Endothelial cell (in vitro differentiated cells): ENCODE measurements at places on chromosomes 2 and 18.

GRCh38 chr2:36556842-36557241 lies 41.1 kb downstream of the FEZ2 start:
- no peak for DNase-seq

DNA sequence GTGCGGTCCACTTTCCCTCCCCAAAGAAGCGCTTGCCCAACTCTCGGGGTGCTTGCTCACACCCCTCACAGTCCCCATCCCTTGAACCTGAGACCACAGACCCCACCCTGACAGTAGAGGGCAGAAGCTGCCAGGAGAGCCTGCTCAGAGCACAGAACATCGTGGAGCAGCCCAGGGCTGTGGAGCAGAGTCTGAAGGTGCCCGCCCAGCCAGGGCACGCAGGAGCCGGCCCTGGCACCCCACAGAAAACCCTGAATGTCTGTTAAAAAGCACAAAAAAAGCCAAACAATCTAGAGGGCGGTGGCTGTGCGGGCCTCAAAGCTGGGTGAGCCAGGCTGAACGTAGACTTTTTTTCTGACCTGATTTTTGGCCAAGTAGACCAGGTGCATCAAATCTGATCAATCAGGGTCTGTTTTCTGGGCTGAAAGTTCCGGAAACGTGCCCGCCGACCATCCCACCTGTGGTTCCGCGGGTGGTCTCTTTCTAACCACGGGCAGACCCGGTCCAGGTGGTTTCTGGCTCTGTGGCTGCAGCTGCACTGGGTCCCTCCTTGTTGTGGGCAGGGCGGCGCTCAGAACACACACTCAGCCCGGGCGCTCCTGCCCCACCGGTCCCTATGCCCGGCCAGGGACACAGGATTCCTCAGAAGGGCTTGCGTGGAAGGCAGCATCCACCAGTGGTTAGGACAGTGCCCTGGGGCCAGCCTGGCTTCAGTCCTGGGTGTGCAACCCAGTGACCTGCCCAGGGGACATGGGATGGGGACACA lies 66.3 kb downstream of the SLC66A2 start:
- no peak for DNase-seq

DNA sequence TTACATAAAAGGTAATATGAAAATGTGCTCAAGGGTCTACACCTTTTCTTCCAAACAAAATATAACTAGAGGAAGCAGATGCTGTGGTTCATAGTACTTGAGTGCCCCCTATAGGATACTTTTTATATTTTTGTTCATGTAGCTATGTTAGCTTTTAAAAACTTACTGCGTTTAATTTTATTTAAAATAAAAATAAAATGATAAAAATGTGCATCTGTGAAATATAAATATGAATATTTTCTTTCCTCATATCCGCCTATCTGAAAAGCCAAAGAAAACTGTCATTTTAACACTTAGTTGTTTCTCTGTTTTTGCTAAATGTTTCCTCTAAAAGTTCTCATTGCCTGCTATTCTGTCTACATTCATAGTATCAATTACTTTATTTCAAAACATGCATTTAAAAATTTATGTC lies 9.6 kb upstream of the LRP1B start:
- DNase-seq = no peak

DNA sequence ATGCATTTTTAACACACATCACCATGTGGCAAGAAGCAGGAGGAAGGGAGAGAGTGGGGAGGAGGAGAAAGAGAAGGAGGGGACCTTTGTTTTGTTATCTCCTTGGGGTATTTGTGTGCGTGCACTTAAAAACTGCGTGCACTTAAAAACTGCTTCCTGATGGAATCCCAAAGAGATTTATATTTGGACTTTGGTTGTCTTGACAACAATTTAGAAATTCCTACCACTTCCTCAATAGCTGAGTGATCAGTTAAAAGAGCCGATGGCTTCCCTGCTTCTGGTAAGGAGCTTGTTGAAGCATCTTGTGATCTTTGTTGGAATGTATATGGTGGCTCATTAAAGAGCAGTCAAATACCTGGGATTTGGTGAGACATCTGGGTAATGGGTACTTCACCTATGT lies 4.5 kb downstream of the RAB31 start:
- no peak for DNase-seq
